Trophoblast cell (in vitro differentiated cells and primary cell): ENCODE measurements at places on chromosomes 5 and 9.

GRCh38 chr5:67971223-67971830 lies 244.2 kb upstream of the PIK3R1 start:
- no peak for DNase-seq

DNA sequence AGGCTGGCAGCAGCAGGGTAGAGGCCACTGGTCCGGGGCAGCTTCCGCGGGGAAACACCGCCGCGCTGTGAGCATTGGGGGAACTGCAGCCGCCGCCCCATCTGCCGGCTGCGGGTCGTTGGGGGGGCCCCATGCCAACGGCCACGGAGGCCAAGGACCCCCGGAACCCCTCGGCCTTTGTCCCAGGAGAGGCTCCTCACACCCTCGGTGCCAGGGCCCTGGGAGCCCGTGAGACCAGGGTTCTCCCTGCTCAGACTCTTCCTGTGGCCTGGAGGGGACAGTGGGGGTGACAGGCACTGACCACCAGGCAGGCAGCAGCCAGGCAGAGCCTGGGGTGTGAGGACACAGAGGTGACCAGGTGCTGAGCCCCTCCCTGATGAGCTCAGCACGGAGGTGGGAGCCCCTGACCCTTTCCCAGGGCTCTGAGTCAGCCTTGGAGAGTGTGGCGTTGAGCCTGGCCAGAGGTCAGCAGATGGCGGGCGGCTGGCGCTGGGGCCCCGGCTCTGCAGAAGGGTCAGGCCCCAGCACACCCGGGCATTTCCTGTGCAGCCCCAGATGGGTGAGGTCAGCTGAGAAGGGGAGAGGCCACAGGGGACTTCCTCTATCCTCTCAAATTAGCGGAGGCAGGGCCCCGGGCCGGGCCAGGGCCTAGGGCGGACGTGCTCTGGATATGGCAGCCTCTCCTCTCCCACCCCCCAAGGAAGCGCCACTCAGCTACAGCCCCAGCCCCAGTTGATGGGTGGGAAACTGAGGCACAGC lies 17.9 kb upstream of the EGFL7 start:
- DNase-seq, result peak; percentile 50

GRCh38 chr5:80191991-80192398 lies 63.9 kb downstream of the SERINC5 start:
- no peak for DNase-seq

- DNase-seq, result no peak
Observed at GRCh38 chr9:22650145-22650544, 203.5 kb downstream of the DMRTA1 start.

- DNase-seq, result no peak
Observed at GRCh38 chr5:179397516-179397915, 52.3 kb upstream of the ADAMTS2 start.
